ENCODE measurements at places on chromosomes 1 and 21.

- no peak for DNase-seq
Observed at GRCh38 chr21:45383615-45384201, 21.3 kb upstream of the COL18A1 start.

DNA sequence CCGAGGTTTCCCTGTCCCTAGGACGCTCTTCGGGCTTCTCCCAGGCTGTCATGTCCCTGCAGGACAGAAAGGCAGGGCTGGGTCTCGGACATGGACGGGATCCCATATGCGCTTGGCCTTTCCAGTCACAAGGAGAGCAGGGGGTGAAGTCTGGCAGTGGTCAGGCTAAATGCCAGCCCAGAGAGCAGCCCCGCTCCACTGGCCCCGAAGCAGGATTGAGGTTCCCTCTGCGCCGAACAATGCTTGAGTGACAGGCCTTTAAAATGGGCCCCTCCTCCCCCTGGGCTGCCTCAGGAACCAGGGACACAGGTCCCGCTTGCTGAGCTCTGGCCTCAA, 12.7 kb downstream of the DRAXIN start:
- DNase-seq: no peak

DNA sequence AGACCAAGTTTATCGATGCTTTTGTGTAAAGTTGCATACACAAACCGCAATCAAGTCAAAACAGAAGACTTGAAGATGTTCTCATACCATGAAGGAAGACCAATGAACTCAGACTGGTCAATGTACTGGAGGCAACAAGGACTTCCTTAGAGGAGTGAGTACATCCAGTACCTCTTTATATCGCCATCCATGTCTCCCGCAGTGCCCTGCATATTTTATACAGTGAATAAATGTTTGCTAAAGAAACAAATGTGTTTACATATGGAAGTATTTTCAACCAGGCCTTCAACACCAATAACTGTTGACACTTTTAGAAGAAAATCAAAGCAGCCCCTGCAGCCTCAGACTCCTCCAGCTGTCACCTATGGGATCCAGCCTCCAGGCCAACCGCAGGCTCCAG, 125.6 kb downstream of the SMYD3 start:
- DNase-seq: no peak

DNA sequence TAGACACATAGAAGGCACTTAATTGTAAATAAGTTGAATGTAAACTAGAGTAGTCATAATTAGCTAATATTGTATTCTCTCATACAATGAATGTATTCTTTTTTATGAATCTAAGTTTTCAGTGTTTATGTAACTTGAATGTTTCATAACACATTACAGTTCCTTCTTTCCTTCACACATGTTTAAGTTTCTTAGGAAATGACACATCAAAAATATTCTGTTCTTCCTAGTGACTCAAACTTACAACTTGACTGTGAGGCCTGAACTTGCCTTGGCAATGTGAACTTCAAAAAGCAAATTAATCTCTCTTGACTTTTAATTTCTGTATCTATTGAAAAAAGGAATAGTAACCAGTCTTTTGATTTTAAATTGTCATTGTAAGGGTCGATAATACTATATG, 700.1 kb downstream of the KCNT2 start:
- DNase-seq: no peak

DNA sequence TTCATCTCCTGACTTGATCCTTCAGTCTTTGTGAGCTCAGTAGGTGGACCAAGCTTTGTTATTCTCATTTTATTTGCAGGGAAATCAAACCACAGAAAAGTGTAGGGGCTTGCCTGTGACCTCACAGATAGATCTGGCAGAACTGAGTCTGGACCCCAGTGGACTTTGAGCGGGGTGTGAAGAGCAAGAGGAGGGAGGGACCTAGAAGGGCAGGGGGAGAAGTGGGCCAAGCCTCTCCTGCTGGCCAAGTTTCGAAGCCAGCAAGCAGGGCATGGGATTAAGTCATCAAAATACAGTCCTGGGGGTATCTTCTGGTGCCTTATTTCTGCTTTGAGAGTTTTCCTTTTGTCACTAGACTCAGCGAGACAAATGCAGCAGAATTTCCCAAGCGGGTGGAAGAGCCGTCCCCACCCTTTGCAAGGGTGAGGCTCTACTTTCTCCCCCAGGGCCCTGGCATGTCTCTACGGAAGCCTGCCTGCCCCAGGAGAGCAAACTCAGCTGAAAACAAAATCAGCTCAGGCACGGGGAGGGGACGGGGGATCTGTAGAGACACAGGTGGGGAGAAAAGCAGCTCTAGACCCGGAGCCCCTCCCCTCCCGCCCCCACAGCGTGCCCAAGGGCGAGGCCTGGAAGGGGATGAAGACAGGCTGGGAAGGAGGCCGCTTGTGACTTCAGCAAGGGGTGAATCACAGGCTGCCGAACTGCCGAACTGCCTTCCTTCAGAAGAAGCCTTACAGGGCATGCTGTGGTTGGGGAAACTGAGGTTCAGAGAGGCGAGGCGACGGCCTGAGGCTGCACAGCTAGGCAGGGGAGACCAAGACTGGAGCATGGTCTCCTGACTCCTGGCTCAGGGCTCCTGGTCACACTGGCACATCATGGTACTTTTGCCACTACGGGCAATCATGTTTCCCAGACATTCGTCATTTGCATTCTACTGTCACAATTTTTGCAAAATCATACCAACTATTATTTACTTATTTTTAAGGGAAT, 19.2 kb downstream of the PKP1 start:
- DNase-seq: no peak

DNA sequence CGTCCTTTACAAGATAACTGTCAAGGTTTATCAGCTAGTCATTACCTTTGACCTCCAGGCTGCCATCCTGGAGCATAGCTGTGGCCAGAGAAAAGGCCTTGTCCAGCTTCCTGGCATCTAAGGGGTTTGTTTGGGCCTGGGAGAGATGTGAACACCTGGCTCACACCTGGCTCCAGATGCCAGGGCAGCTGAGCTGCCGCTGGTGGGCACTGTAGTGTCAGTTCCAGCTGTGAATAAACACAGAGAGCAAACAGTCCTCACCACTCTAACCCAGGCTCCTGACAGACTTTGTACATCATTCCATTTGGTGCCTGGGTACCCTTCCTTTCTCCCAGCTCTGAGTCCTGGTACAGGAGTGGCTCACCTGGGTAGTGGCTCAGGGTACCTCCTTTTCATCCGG, 14.3 kb upstream of the KCNA10 start:
- DNase-seq: no peak

GRCh38 chr1:62588000-62588399, 9.3 kb upstream of the ANGPTL3 start:
- no peak for DNase-seq

DNA sequence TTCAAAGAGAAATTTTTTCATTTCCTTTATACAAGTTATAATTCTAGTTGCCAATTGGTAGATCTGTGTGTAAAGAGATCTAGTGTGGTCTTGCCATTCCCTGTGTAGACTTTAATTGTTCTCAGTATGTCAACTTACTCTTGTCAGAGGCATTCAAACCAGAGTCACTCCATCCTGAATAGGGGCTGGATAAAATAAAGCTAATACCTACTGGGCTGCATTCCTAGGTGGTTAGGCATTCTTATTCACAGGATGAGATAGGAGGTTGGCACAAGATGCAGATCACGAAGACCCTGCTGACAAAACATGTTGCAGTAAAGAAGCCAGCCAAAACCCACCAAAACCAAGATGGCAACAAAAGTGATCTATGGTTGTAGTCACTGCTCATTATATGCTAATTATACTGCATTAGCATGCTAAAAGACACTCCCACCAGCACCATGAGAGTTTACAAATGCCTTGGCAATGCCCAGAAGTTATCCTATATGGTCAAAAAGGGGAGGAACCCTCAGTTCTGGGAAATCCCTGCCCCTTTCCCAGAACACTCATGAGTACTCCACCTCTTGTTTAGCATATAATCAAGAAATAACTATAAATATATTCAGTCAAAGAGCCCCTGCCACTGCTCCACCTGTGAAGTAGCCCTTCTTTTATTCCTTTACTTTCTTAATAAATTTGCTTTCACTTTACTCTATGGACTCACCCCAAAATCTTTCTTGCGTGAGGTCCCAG, 74.0 kb upstream of the ADAMTS5 start:
- DNase-seq: no peak

GRCh38 chr21:17828223-17828622, 9.1 kb upstream of the C21orf91 start:
- DNase-seq: no peak

- DNase-seq: no peak
Observed at GRCh38 chr1:202644219-202645096, 65.8 kb downstream of the SYT2 start.

- DNase-seq: no peak
Observed at GRCh38 chr21:34830386-34831170, 161.8 kb downstream of the CLIC6 start.

DNA sequence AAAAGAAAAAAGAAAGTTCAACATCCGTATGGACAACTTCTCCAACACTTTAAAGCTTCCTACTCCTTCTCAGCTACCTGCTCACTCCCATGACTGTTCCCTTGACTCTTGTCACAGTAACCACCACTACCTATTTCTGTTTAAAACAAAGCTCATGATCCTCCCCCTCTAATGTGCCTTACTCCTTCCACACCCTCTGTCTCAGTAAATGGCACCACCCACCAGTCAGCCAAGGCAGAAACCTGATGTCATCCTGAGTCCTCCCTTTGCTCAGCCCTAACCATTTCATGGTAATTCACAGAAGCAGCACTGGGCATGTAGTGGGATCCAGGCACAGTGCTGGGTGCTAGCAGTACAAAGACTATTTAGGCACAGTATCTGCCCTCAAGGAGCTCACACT, 63.0 kb upstream of the PPM1J start:
- DNase-seq: no peak

GRCh38 chr1:208895181-208895580, 651.0 kb upstream of the PLXNA2 start:
- DNase-seq: no peak

DNA sequence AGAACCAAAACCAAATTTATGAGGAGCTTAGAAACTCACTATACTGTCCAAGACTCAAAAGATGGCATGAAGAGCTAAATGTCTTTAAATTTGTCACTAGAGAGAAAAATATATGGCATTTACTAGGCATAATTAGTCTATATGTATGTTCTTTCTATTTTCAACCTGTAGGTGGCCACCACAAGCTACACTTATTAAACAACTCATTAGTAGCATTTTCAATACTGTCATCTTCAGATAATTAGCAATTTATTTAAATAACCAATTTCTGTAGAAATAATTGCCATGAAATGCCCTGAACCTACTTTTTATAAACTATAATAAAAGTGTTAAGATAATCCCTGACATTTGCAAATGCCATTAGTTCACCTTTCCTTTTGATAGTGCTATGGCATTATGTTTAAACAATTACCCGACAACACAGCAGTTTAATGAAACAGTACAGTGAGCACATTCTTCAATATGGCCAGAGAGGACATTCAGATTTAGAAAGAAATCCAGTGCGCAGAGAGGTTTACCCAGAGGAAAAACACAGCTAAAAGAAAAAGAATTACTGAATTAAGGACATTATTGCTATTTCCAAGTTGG, 522.5 kb downstream of the PTBP2 start:
- DNase-seq: no peak

GRCh38 chr1:111032295-111032897, 68.7 kb upstream of the LRIF1 start:
- DNase-seq: peak; percentile 12

DNA sequence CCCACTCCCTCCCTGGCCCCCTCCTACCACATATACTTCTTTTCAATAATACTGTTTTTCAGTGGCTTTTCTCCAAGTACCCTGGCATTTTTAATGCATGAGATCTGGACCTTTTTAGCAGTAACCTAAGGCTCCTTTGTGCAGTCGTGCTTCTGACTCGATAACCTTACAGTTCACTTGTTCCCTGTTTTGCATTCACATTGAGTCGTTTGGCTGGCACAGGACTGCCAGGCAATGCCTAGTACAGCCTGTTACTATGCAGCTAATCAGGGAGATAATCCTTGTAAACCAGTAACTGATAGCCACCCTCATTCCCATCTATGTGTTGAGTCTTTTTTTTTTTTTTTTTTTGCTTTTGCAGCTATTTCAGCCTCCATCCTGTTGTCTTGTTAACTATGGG, 3.7 kb downstream of the ATP1B1 start:
- no peak for DNase-seq

All from stimulated activated effector memory CD8-positive, alpha-beta T cell treated with anti-CD3 and anti-CD28 coated beads, Interleukin-12 subunit alpha, Interleukin-12 subunit beta, amount 100 ng/mL, for 72 hours (primary cell).